Suppressor macrophage (primary cell): ENCODE measurements at places on chromosomes 4 and X.

GRCh38 chr4:124279741-124280140 is 432.8 kb downstream of the ANKRD50 start:
- no peak for DNase-seq

GRCh38 chr4:41880840-41881831 is 54.1 kb upstream of the TMEM33 start:
- no peak for DNase-seq

GRCh38 chr4:140296335-140297220 is 76.9 kb upstream of the SCOC start:
- no peak for DNase-seq

DNA sequence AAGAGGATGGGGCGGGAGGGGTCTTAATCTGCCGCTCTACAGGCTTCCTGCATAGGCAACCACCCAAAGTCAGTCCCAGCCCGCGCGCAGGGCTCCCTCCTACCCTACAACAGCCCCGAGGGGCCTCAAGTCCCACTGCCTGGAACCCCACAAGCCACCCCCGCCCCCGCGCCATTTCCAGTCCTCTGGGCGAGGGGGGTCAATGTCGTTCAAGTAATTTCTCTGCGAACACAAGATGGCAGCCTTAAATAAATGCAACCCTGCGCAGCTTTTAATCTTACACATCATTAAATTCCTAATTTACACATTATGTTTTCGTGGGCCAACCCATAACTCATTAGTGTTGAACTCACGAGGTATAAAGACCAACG is 92.9 kb downstream of the BCOR start:
- DNase-seq = no peak

- DNase-seq = no peak
These were observed 44.5 kb downstream of the SLC2A9 start for GRCh38 chr4:9976781-9977180.

DNA sequence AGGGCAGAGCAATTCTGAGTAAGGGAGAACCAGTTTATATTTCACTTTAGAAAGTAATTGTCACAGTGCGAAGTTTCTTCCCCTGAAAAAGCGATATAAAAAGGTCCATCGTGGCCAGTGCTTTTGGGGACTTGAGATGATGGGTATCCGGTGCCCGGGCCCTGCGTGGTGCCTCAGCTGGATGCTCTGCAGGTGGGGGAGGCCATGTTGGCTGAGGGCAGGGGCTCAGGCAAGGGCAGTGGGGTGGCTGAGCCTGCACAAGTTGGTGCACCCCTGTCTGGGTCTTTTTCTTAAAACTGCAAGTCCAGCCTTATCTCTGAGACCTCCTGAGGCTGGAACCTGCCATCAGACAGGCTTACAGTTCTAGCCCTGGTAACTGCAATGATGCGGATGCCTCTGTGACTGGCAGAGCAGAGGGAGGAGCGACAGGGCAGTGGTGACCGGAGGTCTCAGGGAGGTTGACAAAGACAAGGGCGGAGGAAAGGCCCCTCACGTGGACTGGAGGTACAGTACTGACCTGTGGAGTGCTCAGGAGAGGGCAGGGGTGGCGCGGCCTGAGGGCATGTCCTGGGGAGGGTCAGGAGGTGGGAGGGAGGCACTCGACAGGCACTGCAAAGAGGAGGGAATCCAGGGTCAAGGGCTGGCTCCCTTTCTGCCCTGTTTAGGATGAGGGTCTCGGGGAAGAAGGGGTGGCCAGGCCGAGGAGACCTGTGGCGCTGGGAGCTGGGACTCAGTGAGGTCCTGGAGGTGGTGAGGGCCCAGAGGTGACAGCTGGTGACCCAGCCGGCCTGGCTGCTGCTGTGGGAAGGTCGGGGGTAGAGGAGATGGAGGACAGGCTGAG is 1.8 kb downstream of the RGS12 start:
- DNase-seq = no peak

GRCh38 chr4:12118651-12119213 is 690.0 kb upstream of the HS3ST1 start:
- peak; percentile 94 for DNase-seq

- no peak for DNase-seq
These were observed 38.6 kb downstream of the ADGRA3 start for GRCh38 chr4:22477136-22477812.

DNA sequence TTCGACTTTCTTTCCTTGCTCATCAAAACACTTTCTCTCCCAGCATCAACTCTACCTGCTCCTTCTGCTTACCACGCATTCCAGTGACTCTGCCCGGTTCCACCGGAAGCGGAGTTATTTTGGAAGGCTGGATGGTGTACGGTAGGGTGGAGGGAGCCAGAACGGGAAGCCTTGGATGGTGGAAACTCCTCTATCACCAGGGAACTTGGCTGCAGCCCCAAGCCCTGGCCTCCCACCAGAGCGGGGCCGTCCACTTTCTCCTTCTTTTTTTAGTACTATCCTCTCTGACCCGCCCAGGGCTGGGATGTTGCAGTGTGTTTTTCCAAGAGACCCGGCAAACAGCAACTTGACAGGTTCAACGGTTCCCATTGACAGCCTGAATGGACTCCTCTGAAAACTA is 27.6 kb downstream of the ADGRG2 start:
- DNase-seq = no peak

DNA sequence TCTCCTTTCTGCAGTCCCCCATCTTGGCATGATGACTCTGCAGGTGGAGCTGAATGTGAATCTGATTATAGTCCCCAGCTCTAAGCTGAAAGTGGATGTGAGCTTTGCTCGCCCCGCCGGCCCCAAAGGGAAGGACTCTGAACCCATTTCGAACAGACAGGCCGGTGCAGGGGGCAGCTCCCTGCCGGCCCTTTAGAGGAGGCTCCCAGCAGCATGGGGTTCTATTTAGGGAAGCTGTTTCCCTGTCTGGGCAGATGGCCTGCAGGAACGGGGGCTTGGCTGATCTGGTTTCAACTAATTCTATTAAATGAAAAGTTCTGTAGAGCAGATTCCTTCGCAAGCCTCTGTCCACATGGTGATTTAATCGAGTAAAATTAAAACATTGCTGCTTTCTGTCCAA is 104.8 kb upstream of the MSX1 start:
- DNase-seq = no peak

DNA sequence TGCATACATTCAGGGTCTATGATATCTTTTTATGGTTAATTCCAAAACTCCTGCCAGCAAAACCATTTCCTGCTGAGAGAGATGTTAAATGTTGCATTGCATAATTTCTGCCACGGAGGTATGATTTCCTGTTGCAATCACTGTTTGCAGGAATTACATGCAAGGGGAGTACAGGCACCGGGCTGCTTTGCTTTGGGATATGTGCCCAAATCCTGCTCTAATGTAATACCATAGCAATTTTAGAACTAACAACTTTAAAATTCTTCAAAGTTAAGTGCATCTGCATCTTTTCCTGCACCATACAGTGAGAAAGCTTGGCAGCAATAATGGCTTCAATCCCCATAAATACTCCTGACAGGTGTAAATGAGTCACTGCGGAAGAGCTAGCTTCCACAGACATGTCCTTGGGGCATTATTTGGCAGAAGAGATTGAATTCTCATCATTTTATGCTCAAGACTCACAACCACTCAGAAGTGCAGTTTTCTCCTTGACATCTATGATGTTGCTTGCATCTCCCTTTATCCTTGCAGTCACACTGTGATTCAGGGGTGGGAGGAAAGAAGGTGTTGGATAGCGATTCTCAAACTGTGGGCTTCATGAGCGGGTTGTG is 29.6 kb downstream of the TRIM2 start:
- DNase-seq = no peak
